ENCODE measurements at places on chromosomes 5 and 9.

GRCh38 chr9:136931611-136932130, 12.9 kb downstream of the FBXW5 start:
- no peak for DNase-seq

GRCh38 chr9:134263596-134263995, 62.7 kb upstream of the RXRA start:
- no peak for DNase-seq

DNA sequence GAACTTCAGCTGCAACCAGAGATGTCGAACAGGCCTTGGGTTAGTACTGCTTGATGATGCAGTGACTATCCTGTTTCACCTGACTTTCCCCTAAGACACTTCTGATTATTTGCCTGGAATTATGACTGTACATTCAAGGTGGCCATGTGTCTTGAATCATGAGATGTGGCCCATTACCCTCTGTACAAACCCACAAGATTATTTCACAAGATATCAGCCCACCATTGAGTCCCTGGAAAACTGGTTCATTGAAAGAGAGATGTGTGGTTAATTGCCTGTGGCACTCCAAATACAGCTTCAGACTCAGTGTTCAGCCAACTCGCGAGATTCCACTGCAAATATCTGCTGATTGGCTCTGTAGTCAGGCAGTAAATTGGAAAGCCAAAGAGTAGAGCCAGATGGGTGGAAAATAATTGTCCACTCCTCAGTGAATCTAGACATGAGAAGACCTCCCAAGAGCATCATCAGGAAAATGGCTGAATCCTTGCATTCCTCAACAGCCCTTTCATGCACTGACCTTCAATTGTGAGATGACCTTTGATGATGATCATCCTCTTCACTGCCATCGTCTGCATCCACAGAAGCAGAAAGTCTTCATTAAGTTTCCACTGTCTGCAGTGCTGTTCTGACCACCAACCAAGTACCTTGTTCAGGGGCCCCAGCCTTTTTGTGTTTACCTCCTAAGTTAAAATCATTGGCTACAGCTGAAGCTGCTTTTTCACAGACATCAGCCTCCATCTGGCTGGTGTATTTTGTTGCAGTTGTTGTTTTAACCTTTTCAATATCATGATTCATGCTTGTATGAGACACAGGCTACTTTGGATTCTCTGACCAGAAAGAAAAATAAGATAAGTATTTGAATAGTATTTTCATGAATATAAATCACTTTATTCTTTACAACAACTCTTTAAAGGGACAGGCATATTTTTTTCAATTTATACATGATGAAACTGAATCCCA, 75.2 kb downstream of the ESM1 start:
- DNase-seq: no peak

- no peak for DNase-seq
These were observed 5.0 kb downstream of the GCNT4 start for GRCh38 chr5:75047356-75047755.

GRCh38 chr9:121059998-121060636, 10.0 kb upstream of the C5 start:
- no peak for DNase-seq

DNA sequence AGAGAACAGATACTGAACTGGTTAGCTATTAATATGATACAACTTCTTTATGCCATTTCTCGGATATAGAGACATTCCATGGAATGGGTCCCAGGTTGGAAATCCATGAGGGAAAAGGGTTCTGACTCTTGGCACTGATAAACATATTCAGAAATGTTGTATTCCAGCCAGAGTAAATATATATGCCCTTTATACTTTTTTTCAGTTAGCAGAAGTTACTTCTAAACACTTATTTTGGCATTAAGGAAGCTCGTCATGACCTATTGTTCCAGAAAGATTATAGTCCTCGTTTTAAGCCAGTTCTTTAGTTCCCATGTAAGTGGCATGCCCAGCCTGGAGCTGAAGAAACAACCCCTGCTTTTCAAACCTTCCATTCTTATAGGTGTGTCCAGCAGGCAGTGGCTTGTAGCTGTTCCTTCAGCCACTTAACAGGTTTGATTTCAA, 181.6 kb downstream of the CD180 start:
- no peak for DNase-seq

- DNase-seq: no peak
These were observed 20.5 kb downstream of the SLC6A3 start for GRCh38 chr5:1424716-1425115.

GRCh38 chr9:100324594-100325200, 28.0 kb downstream of the TEX10 start:
- DNase-seq: no peak

GRCh38 chr9:109813829-109814228, 33.8 kb downstream of the PALM2AKAP2 start:
- no peak for DNase-seq

GRCh38 chr5:115875447-115875846, 33.7 kb downstream of the AP3S1 start:
- DNase-seq: no peak

DNA sequence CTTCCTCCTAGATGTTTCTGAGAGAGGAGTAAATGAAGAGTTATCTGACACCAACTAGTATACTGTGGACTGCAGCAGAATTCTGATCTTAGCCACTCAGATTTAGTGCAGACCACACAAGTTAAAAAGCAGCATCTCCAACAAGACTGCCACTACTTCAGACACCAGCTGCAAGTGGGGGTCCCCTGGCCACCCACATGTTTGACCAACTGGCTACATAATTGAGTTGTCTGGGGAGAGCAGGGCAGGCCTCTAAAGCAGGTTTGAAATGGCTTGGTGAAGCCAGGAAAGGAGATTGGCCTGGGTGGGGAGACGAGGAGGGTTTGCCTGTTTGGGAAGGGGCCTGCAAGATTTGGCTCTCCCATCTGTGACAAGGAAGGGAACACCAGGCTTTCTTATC, 40.5 kb upstream of the FAM81B start:
- DNase-seq: no peak

- no peak for DNase-seq
These were observed 137.5 kb downstream of the PIP5K1B start for GRCh38 chr9:68842568-68842967.

DNA sequence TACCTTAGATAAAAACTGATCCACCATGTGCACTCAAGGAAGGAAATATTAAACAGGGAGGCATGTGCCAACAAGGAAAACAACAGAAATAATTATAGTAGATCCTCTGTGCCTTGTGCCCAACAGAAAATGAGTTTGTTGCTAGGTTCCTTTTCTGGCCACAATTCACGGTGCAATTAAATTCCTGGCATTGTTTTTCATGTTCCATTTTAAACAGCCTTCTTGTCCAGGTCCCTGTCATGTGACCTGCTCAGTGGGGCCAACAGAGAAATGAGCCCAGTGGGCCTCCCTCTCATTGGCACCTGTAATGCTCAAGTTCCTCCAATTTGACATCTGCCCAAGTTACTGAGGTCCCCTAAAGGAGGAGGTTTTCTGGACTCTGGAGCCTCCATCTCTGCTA, 56.5 kb downstream of the SPOCK1 start:
- DNase-seq: no peak

DNA sequence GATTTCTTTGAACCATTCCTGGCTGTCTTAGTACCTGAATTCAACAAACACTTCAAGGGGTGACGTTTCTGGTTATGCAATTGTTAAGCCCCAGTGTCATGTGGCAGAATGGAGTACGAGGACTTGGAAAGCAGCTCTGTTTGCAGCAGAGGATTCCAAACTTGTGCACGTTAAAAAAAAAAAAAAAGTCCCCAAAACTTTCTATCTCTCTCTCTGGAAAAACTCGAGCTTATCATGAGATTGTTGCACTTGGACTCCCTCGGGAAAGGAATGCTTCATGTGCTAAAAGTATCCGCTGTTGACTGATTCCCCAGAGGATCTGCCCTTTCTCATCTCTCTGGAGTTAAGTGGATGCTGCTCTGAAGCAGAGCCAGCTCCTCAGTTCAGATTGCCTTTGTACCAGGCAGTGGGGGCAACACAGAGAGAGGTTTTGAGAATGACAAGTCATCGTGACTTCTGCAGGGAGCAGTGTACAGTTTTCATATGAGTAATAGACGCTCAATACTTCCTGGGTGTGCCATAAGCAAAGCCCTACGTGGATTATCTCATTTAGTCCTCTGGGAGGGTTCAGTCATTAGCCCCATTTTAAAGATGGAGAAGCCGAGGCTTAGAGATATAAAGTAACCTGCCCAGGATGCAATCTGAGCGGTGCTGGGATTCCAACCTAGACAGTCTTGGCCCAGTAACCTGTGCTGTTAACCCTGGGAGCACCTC, 28.1 kb downstream of the TMOD1 start:
- no peak for DNase-seq

DNA sequence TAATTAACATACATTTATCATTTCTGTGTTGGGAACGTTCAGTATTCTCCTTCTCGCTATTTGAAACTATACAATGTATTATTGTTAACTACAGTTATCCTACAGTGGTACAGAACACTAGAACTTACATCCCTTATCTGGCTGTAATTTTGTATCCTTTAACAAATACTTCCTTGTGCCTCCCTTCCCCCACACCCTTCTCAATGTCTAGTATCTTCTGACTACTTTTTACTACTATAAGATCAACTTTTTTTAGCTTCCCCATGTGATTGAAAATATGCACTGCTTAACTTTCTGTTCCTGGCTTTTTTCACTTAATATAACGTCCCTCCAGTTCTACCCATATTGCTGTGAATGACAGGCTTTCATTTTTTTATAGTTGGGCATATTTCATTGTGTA, 253.5 kb downstream of the RAB3C start:
- no peak for DNase-seq

DNA sequence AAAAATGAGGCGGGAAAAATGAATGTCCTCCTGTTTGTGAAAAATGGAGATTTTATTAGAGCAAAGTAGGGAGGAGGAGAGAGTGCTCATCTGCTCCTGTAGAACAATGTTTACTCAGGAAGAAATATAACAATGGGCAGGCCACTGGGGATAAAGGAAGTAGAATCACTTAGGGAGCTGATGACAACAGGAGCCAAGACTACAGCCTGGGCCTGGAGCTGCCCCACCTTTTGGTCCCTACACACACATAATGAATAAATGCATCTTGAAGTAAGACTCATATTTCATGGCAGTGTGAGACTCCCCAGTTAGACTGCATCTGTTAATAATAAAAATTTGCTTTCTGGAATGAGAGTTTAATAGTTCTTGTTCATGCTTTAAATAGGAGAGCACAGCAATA, 1939.8 kb downstream of the EFNA5 start:
- DNase-seq: no peak

DNA sequence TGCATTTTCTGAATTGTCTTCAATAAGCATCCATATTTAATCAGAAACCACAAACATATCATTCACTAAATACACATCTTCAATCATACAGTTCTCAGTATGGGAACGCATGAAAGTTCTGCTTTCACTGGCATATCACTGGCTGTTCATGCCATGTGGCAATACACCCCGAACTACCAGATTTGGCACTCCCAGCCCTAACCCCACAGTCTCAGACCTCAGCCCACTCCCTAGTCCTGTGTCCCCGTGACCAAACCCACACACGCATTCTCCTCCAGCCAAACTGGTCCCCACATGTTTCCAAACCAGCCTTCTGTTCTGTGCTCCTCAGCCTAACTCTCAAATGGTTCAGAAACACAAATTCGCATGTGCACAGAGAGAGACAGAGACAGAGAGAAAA, 20.6 kb downstream of the KCNMB1 start:
- no peak for DNase-seq

- no peak for DNase-seq
These were observed 4.1 kb upstream of the TCF7 start for GRCh38 chr5:134110382-134110781.

GRCh38 chr9:133419005-133419404, 1.2 kb upstream of the REXO4 start:
- DNase-seq: no peak

DNA sequence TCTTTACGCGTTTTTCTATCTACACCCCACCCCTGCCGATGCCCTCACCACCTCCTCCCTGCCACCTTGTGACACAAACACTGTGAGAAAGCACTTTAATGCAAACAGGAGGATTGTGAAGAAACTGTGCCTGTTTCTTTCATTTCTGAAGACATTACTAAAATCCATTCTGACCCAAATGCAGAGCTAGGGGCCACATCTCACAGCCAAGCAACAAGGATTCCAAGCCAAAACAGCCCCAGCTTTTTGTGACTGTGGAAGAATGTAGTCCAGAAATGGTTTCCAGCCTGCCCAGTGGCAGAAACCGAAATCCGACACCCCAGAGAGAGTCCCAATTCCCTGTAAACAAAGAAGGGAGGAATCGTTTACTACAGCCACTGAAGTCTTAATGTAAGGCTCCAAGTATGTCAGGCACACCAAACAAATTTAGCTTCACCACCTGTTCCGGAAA, 190.9 kb downstream of the TTC39B start:
- DNase-seq: no peak

- no peak for DNase-seq
These were observed 159.1 kb upstream of the PPP2R2B start for GRCh38 chr5:147037515-147038205.

DNA sequence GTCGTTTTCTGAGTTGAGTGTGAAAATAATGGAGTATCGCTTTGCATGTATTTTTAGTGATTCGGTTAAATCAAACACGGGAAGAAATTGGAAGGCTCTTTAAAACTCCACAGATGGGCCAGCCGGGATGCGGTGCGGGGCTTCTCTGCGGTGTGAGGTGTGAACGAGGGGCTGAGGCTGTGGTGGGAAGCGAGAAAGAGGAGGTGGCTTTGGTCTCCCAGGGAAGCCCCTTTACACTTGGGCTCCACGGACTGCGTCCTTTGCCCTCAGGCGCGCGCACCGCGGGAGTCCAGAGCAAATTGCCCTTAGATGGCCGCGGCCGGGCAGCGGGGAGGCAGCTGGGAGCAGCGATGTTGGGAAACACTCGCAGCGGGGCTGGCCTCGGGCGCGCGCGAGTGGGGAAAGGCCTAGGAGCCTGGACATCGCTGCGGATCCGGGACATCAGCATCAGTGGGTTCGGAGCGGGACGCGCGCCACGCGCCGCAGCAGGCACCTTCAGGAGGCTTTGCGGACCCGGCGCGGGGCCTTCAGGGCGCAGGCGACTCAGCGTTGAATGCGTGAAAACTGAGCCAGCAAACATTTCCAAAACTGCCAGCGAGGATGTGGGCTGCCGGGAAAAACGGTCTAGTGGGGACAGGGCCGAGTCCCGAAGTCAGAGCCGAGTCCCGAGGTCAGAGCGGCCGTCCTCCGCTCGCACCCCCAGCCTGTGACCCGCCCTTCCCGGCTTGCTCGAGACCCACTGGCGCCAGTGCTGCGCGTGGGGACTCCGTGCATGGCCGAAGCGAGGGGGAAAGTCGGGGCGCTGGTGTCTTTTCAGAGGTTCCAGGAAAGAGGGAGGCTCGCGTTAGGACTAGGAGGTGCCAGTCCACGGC, 6.5 kb downstream of the IRX1 start:
- DNase-seq: no peak

DNA sequence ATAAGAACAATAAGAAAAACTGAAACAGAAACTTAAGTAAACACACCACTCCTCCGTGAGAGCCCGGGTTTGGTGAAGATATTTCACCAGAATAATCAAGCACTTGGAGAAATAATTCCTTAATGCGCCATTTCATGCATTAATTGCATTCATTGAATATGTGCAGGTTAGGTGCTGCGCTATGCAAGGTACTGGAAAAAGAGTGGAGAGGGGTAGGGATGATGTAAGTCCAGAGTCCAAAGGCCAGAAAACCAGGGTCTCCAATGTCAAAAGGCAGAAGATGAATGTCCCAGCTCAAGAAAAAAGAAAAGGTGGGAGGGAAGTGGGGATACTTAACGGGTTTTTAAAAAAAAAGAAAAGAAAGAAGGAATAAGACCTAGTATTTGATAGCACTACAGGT, 669 bp upstream of the ZFP37 start:
- no peak for DNase-seq

- DNase-seq: no peak
These were observed 193.7 kb downstream of the CYLC2 start for GRCh38 chr9:103188781-103189350.

GRCh38 chr5:112634166-112634565, 103.5 kb upstream of the APC start:
- no peak for DNase-seq
